ENCODE measurements at places on chromosomes 7 and 10. TPM values are rescaled to one million over a fixed set of nuclear protein-coding genes. Genes with fewer than 3 reads are reported as not detected.
A peak's percentile ranks its signal among the peaks of the same experiment; 100 is the strongest.

FOXP2 gene
- 0.89 TPM for polyA plus RNA-seq

TMEM229A gene
- not detected for polyA plus RNA-seq

PPA1 gene
- polyA plus RNA-seq: 69.4 TPM

INA gene
- 8.8 TPM for polyA plus RNA-seq

NUTM2E gene
- not detected for polyA plus RNA-seq

H2BK1 gene
- polyA plus RNA-seq: not detected

CYP2C18 gene
- not detected for polyA plus RNA-seq

SPDYE8 gene
- polyA plus RNA-seq: not detected

TEX47 gene
- not detected for polyA plus RNA-seq

LIPK gene
- not detected for polyA plus RNA-seq

KLF14 gene
- polyA plus RNA-seq: 0.05 TPM

DNAJC12 gene
- polyA plus RNA-seq: 2.9 TPM

DNA sequence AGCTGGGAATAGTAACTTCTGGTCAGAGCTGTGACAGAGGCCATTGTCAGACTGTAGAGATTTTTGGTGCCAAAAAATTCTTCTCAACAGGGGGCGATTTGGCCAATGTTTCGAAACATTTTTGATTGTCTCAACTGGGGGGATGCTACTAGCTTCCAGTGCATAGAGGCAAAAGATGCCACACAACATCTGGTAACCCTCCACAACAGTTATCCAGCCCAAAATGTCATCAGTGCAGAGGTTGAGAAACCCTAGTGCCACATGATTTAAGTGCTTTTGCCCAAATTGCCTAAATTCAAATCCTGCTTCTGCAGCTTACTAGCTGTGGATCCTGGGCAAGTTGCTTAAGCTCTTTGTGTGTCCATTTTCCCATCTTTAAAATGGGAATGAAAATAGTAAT, 71.9 kb downstream of the FZD1 start:
- DNase-seq: no peak

DNA sequence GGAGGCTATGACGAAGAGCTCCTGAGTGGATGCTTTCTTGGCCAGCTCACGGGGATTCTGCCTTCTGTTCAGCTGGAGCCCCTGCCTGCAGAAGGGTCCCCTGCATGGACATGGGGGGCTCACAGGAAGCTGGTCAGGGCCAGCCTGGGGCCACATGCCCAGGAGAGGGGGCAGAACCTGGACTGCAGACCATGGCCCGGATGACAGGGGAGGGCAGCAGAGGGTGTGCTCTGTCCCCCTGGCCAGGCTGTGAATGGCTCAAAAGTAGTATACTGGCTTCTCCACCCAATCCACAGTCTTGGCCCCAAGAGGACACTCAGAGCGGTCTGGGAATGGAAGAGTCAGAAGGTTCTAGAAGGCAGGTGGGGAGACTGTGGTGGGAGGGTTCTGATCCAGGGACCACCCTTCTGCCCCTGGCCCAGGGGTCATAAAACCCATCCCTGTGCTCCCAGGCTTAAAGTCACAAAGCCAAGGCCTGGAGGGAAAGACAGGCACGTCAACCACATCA, 40.3 kb downstream of the PPIF start:
- DNase-seq: no peak

- peak; percentile 38 for DNase-seq
These were observed 49.6 kb upstream of the UBN2 start for GRCh38 chr7:139181404-139181803.

DNA sequence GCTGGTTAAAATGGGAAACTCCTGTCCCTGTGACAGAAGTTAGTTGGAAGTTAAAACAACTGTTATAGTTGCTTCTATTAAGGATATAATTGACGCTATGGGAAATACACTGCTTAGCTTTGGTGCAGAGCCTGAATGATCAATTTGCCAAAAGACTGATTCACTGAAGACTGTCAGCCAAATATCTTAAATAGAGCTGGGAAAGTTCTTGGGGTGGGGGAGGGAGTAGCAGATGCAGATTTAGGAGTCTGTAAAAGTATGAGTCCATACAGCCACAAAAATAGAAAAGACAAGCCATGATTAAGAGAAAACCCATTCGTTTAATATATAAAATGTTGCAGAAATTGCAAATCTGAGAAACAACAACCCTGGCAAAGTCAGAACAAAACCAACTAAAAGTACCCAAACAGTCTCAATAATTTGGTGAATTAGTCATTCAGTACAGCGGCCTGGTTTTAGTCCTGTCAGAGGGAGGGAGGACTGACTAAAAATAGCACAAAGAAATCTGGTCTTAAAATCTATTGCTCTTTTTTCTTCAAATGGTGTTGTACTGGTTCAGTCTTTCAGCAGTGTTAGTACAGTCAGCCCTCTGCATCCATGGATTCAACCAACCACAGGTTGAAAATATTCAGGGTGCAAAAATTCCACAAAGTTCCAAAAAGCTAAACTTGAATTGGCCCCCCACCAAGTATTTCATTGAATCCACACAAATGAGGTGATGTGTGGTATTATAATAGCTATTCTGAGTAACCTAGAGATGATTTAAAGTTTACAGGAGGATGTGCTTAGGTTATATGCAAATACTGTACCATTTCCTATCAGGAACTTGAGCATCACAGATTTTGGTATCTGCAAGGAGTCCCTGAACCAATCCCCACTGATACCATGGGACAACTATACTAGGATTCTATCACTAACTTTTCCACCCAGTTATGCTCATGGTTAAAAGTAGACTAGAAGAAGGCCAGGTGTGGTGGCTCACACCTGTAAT, 30.0 kb downstream of the STK17A start:
- DNase-seq: peak; percentile 61

GRCh38 chr10:121594623-121595350, 3.5 kb downstream of the FGFR2 start:
- DNase-seq: no peak

DNA sequence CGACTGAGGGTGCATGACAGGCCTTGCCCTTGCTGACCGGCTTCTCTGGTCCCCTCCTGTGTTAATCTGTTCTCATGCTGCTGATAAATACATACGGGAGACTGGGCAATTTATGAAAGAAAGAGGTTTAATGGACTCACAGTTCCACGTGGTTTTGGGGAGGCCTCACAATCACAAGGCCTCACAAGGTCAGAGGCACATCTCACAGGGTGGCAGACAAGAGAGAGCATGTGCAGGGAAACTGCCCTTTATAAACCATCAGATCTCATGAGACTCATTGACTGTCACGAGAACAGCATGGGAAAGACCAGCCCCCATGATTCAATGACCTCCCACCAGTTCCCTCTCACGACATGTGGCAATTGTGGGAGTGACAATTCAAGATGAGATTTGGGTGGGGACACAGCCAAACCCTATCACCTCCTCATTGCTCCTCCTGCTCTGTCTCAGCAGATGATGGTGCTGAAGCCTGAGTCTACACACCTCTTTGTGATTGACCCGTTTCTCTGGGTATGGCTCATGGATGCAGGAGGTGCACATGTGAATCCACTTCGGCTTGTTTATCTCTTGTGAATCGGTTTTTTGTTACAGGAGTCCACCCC, 547.8 kb downstream of the DNAJB6 start:
- DNase-seq: no peak

- no peak for DNase-seq
These were observed 115.3 kb downstream of the NRCAM start for GRCh38 chr7:108340856-108341411.

GRCh38 chr7:832167-832967, at the start of gene SUN1:
SUN1 (plus strand) TSS chr7:832476; CDS start chr7:832525, 49 bp downstream.
- peak; percentile 88 for DNase-seq

GRCh38 chr7:74525881-74526280, 72.2 kb downstream of the GTF2IRD1 start:
- no peak for DNase-seq

DNA sequence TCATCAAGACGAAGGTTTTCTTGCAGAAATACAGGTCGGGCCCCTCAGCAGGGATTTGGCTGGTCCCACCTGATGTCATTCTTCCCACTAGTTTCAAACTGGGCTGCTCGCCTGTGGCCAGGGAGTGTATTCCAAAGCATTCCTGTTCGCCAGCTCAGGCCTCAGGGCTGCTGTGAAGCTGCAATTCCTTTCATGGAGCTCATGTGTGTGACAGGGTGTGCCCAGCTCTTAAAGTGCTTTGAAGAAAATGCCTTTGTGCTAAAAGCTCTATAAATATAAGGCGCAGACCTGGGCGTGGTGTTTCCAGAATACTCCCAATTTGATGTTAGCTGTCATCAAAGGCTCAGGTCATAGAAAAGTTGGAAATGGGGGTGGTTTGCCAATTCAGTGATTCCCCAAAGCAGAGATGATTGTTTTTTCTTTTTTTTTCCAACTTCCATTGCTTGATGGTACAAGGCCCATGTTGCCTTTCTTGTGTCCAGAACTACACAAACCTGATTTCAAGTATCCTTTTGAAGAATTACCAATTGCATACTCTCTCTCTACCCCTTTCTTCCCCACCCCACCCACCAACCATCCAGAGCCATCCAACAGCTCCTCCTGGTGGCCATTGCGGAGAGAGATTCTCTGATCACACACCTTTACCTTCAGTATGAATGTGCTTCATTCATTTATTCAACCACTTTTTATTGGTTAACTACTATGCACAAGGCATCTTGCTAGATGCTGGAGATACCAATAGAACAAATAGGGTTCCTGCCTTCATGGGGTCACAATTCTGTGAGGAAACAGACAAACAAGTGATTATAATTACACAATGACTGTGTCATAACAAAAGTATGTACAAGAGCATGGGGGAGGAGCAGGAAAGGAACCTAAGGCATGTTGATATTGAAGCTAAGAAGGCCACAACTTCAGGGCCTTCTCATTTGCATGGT, 297.3 kb upstream of the LYZL1 start:
- DNase-seq: peak; percentile 78

DNA sequence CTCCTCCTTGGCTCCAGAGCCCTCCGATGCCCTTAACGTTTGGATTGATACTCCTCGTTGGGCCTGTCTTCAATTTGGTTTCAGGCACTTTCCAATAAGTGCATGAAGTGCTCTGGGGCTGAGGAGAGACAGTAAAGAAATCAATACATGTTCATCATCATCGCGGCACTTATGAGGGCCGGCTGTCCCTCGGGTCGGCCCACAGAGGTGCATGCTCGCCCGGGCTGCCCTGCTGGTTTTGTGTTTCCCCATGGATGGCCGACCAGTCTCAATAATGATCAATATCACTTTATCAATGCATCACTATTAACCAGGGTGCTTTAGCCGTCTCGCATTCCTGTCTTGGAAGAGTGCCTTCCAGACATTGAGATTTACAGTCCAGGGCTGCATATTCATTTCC, 154.2 kb downstream of the EBF3 start:
- DNase-seq: no peak

- DNase-seq: peak; percentile 88
These were observed 150.4 kb downstream of the PRKG1 start for GRCh38 chr10:51224671-51225161.

- no peak for DNase-seq
These were observed 61.3 kb downstream of the YKT6 start for GRCh38 chr7:44262031-44262430.

DNA sequence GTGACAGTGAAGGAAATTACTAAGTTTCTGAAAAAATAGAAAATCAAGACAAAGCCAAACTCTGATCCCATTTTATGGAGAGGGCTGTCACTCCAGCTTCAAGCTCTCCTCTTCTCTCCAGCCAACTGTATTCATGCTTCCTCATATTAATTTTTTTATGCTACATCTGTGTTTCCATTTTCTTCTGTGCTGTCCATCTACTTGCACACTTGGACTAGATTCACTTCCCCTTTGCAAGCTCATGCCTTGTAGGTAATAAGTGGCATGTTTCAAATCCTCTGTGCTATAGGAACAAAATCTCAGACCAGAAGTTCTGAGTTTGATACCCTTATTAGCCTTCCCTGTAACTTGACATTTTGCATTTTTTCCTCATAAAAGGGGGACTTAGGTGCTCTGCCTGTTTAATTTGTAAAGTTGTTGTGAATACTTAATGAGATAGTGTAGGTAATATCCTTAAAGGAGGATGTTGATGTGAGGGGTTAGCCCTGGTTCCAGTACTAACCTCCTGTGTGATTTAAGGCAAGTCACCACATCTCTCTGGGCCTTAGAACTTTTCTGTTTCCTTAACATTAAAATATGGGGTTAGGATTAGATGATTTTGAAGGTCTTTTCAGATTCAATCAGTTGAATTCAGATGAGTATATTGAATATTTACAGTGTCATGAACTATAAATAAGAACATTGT, 358.8 kb downstream of the BBS9 start:
- DNase-seq: no peak

- DNase-seq: no peak
These were observed 32.3 kb upstream of the DGKB start for GRCh38 chr7:14934839-14935238.

GRCh38 chr10:59682986-59683937, 26.4 kb downstream of the SLC16A9 start:
- DNase-seq: no peak

DNA sequence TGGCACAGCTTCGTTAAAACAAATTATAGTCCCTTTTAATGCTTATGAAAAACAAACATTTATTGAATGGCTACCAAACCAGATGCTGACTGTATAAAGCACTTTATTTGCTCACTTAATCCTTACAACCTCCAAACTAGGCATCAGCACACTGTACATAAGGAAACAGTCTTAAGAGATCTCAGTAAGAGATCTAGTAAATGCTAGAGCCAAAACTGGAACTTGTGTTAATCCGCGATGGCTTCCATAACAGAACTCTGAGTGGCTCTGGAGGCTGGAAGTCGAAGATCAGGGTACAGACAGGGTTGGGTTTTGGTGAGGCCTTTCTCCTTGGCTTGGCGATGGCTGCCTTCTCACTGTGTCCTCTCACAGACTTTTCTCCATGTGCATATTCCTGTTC, 27.0 kb downstream of the PDZD8 start:
- DNase-seq: no peak

DNA sequence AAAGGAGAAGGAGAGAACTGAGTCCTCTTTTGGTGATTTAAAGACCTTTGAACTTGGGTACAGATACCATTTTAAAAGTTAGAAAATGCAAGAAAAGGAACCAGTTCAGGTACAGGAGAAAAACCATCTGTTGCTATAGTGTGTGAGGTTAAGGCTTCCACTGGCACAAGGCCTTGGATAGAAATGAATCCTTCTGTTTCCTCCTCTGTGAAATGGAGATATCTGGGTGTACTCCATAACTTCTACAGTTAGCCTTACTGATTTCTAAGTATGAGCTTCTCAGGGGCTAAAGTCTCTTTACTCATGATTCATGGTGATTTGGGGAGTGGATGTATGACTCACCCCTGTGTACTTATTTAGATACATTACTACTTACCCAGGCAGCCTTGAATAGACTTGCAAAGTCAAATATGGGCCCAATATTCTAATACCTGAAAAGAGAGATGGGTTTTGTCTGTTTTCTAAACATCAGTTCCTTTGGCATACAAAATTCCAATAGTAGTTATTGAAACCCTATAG, 117.2 kb upstream of the ADO start:
- peak; percentile 38 for DNase-seq

Data from IMR-90 (cell line).